Breast epithelium (tissue), 4 donors: ENCODE measurements at places on chromosomes 7 and 10.

GRCh38 chr7:140242057-140243031 lies 65.6 kb upstream of the KDM7A start:
- DNase-seq, result peak; percentile 34

- no peak for DNase-seq
Measured at GRCh38 chr10:70902661-70903261, 14.4 kb upstream of the PCBD1 start.

GRCh38 chr7:147412109-147412508 lies 1178.5 kb upstream of the C7orf33 start:
- DNase-seq, result no peak

DNA sequence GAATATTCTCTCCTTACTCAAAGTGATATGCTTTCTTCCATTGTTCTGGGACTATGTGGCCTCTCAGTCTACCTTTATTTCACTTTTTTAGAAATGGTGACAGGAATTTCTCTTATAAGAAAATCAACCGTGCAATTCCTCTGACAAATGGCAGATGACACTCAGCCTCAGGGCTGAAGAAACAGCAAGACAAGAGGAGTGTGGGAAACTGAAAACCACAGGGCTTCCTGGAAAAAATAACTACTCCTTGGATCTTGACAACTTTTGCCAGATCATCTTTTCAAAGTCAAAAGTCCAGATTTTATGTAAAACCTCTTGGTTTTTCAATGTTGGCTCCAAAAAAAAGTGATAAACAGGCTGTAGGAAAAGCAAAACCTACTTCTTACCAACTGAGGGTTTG lies 121.5 kb downstream of the TYW1B start:
- no peak for DNase-seq

DNA sequence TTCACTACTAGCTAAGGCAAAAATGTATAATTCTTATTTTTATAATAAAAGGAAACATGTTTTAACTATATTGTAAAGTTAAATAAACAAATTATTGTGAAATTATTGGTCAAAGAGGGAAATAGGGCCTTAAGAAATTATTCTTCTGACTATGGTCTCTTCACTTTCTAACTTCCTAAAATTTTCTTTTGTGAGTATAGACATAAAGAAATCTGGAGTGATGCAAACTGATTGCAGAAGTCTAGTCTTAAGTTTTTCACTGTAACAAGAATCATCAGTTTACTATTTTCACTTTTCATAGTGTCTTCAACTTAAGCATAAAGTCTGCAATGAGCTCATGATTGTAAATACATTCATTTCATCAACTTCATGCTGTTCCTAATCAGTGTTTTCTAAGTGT lies 525.4 kb downstream of the TFEC start:
- DNase-seq, result no peak

DNA sequence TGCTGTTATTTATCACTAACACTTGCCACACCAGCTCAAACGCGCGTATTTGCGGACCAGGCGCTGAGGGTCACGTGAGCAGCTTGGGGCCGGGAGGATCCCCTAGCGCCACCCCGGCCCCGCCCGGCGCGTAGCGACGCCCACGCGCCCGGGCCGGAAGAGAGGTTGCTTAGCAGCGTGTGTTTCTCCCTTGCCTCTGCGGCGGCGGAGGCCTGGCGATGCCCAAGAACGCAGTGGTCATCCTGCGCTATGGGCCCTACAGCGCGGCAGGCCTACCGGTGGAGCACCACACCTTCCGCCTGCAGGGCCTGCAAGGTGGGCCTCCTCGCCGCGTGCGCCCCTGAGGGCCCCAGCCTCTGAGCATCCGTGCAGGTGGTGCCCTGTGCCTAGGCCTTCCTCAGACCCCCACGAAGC lies at the start of gene C10orf53:
TSS of gene C10orf53 (plus strand) at position 172 of the 414 bp plus-strand sequence. CDS start at position 219, 47 bp downstream.
- no peak for DNase-seq

DNA sequence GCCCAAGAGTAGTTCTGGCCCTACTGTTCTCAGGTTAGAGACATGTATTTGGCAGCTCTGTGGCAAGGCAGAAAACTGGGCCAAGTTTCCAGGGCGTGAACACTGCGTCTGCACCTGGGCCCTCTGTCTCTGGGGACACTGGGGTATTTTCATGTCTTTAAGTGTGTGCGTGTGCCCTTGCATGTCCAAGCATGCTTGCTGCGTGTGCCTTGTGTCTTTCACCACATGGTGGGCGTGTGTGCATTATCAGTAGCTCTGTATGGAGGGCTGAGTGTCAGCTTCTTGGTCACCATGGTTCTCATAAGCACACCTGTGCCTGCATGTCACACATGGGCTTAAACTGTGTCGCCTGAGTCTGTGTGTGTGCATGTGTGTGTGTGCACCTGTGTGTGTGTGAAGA lies 69.3 kb downstream of the HIPK2 start:
- no peak for DNase-seq

GRCh38 chr7:94445696-94446194 lies 51.0 kb downstream of the COL1A2 start:
- DNase-seq, result no peak

DNA sequence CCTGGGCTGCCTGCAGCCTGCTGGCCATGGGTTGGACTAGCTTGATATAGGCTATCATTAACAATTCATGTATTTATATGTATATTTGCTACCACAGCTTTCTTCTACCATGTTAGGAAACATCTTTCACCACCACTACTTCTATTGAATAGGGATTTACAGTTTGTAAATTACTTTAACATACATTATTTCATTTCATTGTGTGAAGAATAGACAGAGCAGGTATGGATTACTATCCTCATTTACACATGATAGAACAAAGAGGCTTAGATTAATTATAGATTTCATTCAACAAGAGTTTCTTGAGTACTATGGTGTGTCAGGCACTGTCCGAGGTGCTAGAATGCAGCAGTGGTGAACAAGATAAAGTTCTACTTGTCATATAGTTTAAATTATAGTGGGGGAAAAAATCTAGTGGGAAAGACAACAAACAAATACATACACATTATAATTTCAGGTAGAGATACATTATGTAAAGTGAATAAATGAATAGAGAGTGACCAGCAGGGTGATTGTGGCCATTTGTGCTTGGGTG lies 20.6 kb downstream of the VTI1A start:
- no peak for DNase-seq
